Hippocampal formation (tissue), 2 donors: ENCODE measurements at places on chromosomes 7 and 10.

- DNase-seq: peak; percentile 3
Measured at GRCh38 chr10:89165923-89166322, 41.2 kb downstream of the CH25H start.

DNA sequence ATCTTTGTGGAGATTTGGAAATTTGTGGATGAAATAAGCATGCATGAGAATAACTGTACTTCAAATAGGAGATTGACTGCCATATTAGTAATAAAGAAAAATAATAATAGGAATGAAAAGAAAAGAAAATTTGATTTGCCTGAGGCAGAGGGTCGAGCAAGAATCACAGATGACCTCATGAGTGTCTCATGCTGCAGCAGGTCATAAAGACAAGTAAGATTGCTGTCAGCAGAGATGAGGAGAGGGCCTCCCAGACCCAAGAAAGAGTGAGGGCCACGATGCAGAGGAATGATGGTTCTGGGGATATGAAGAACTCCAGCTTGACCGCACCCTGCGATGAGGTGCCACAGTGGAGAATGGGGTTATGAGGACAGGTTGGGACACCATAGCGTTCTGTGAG lies 39.2 kb downstream of the TOMM7 start:
- no peak for DNase-seq

DNA sequence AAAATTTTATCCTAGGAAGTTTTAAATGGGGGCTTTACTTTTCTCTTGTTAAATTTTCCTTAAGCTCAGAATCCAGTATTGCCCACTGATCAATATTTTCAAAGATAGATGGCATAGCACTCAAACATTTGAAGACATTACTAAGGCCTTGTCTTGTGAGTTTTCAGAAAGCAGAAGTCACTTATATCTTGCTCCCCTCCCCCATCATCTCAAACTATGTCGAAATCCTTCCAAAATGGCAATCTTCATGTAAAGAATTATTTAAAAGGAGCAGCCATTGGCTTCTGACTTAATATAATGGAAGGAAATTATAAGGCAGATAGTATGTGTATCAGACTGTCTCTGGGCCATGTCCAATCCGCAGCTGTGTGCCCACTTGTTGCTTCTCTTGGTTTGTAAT lies 553.5 kb upstream of the C7orf33 start:
- no peak for DNase-seq

- DNase-seq: no peak
Measured at GRCh38 chr7:18566829-18567228, 71.3 kb downstream of the HDAC9 start.

DNA sequence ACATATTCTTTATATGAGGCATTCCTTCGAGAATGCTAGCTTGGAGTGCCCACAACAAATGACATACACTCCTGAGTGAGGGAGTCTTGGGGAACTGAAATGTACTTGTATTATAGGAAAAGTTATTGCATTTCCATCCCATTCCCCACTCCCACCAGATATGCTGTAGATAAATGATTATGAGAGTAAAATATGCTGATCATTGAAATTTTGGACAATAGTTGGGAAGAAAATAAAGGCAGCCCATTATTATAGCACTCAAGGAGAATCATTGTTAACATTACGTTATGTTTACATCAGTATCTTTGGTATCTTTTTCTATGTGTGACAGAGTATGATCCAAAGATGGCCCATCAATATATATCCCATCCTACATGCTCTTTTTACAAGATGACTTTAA lies 194.4 kb downstream of the GATA3 start:
- no peak for DNase-seq

- DNase-seq: no peak
Measured at GRCh38 chr10:57395923-57396322, 871.8 kb downstream of the IPMK start.
